ENCODE measurements at places on chromosomes 7 and 10.
A peak's percentile ranks its signal among the peaks of the same experiment; 100 is the strongest.

GRCh38 chr10:13685885-13686284 is 99.1 kb downstream of the PRPF18 start:
- no peak for DNase-seq

DNA sequence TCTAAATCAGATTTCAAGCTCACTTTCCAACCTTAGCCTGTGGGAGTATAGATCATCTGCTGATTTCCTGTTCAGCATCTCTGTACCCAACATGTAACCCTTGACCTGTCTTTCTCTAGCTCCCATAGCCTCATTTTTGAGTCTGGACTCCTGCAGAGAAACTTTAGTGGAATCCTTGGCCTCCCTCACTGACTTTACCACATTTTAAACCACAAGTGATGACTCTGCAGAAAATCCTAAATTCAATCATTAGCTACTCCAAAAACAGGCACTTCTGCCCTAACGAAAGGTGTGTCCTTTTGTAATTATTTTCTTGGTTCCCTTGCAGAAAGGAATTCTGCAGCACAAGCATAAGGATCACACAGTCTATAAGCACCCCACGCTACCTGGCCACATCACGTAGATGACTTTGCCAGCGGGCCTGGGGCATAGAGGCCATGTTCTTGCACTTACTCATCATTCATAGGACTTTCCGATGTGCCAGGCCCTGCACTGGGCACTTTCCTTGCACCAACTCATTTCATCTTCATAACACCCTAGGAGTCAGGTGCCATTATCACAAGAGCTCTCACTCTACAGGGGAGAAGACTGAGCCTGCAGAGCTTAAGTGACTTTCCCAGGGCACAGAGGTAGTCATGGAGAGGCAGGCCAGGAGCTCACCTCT is 57.2 kb upstream of the OPALIN start:
- DNase-seq: no peak

- no peak for DNase-seq
Measured at GRCh38 chr7:144403102-144403501, 391 bp downstream of the NOBOX start.

DNA sequence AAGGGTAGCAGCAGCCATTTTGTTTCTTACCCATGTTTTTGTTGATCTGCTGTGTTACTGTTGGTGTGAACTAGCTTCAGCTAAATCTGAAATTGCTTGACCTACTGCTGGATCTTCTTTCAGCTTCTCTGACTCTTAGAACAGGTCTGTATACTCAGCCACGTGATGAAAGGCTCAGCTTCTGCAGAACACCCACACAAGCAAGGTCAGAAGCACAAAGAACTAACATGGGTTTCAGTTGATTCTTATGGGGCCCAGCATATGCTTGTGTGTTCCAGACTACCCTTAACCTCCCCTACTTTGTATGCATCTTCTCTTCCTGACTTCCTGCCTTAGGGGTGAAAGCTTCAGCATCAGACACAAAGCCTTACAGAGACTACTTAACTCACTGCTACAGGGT is 186.8 kb downstream of the HGF start:
- DNase-seq: no peak

- DNase-seq: no peak
Measured at GRCh38 chr10:8990280-8990987, 935.9 kb downstream of the GATA3 start.

GRCh38 chr7:46524350-46524749 is 603.3 kb upstream of the IGFBP3 start:
- DNase-seq: no peak

DNA sequence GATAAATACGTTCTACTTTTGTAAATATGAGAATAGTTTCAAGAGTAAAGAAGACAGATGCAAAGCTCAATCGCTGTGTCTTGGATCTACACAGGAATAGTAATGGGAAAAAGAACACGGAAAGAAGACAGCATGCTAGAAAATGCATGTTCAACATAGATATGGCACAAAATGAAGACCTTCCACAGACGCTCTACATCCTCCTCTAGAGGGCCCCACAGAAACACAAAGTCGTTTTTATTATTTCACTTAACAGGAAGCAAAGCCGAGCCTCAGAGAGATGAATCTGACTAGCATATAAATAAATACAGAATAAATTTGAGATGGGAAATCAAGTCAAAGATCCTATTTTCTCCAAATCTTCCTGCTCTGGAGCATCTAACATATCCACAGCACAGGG is 292.6 kb downstream of the PARD3 start:
- DNase-seq: no peak

DNA sequence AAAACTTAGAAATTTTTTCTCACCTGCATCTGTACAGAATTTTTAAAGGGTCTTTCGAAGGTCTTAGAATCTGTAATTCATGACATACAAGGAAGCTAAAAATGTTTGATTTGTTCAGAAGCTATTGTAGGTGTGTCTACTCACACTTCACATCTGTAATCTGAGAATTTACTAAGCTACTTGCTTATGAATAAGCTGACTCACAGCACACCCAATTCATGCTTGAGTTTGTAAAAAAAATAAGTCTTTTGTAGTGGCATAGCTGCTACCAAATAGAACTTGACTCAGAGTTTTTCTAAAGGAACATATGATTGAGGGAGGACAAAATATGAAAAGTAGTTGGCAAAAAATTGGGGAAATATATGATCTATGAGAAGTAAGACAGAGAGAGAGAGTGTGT is 12.7 kb upstream of the AGR2 start:
- DNase-seq: no peak

- DNase-seq: no peak
Measured at GRCh38 chr10:104842704-104843103, 201.6 kb downstream of the SORCS3 start.

DNA sequence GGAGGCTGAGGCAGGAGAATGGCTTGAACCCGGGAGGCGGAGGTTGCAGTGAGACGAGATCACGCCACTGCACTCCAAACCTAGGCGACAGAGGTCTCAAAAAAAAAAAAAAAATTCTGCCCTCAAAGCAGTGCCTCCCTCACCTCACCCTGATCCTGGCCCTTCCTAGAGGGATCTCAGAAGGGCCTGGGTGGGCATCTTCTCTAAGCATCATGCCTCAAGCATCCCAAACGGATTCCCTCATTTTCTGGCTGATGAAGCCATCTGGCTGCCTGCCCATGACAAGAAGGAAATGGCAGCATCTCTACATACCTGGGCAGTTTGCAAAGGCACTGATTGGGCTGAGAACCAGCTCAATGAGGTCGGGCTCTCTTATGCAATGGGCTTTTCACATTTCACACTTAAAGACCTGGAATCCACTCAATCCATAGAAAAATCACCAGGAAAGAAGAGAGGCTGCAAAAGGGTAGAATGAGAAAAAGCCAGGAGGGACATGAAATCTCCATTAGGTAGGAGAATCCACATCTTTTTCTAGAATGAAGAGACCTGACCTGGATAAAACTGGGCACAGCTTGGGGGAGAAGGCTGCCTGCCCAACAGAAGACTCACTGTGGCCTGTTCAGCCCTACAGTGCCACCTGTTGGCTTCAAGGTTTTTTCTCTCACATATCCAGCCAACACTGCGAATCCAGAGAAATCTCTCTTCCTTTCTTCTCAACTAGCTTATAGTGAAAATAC is 48.1 kb downstream of the PDLIM1 start:
- peak; percentile 22 for DNase-seq

DNA sequence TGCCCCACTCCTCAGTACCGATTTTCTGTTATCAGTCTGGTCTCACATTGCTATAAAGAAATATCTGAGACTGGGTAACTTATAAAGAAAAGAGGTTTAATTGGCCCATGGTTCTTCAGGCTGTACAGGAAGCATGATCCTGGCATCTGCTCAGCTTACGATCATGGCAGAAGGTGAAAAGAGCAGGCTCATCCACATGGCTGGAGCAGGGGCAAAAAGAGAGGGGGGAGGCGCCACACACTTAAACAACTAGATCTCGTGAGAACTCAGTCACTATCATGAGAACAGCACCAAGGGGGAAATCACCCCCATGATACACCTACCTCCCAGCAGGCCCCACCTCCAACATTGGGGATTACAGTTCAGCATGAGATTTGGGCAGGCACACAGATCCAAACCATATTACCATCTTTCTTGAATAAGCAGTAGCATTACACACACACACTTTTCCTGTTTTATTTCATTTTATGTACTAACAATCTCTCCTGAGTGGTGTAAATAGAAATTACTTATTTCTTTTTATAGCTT is 53.3 kb downstream of the TRIM24 start:
- DNase-seq: no peak

- DNase-seq: no peak
Measured at GRCh38 chr10:69088471-69088769, 517 bp downstream of the SRGN start.

GRCh38 chr10:123521076-123521475 is 145.1 kb upstream of the GPR26 start:
- no peak for DNase-seq

DNA sequence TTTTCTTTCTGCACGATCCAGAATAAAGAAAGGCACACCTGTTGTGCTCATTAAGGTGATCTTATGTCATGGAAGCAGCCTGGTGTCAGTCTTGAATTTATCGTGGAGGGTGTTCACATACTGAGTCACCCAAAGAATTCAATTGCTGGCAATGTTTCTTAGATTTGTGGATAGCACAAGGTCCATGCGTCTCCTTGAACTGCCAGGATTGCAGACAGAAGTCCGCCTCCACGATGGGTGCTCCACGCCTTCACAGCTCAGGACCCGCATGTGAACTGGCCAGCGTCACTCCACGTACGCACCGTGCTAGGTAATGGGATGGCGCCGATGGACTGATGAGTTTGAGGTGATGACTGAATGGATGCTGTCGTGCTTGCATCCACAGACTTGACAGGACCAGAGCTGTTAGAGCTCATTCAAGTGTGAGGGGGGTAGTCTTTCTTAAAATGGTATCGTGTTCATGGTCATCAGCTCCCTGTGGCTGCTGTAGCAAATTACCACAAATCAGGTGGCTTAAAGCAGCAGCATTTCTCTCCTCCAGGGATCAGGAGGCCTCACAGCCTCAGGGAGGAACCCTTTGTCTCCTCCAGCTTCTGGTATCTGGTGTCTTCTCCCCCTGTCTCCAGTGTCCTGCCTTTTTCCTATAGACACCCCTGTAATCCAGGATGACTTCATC is 65.4 kb upstream of the DNAJB6 start:
- no peak for DNase-seq

GRCh38 chr10:17147884-17148489 is 18.4 kb upstream of the CUBN start:
- DNase-seq: no peak

- DNase-seq: no peak
Measured at GRCh38 chr7:111784296-111784695, 222.0 kb upstream of the IMMP2L start.

DNA sequence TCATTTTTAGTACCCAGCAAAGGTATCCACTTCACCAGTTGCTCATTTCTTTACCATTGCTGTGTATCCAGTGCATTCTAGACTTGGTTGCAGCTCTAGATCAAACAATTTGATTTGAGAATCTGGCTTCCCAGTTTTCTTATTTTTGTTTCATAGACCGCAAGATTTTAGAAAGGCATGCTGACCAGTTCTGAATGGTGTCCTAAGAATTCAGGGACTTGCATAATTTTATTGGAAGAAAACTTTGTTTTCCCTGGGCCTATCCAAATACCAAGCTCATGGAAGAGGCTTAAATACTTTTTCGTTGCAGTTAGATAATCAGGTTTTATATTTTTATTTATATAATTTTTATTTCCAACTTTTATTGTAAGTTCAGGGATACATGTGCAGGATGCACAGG is 58.3 kb downstream of the BICC1 start:
- no peak for DNase-seq

DNA sequence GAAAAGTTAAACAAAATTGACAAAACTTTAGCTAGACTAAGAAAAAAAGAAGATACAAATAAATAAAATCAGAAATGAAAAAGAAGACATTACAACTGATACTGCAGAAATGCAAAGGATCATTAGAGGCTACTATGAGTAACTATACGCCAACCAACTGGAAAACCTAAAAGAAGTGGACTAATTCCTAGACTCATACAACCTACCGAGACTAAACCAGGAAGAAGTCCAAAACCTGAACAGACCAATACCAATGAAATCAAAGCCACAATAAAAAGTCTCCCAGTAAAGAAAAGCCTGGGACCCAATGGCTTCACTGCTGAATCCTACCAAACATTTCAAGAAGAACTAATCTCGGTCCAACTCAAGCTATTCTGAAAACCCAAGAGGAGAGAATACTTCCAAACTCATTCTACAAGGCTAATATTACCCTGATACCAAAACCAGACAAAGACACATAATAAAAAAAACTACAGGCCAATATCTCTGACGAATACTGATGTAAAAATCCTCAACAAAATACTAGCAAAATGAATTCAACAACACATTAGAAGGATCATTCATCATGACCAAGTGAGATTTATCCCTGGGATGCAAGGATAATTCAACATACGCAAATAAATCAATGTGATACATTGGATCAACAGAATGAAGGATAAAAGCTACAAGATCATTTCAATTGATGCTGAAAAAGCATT is 20.3 kb downstream of the ELAPOR2 start:
- no peak for DNase-seq

GRCh38 chr10:29751240-29751639 is 116.5 kb upstream of the SVIL start:
- no peak for DNase-seq

- no peak for DNase-seq
Measured at GRCh38 chr7:71323726-71324125, 191.8 kb downstream of the GALNT17 start.

- DNase-seq: peak; percentile 14
Measured at GRCh38 chr7:28904578-28905048, 53.5 kb downstream of the TRIL start.

- DNase-seq: peak; percentile 30
Measured at GRCh38 chr10:94320285-94320914, 42.3 kb downstream of the NOC3L start.

- no peak for DNase-seq
Measured at GRCh38 chr10:51619365-51619764, 80.0 kb downstream of the CSTF2T start.

DNA sequence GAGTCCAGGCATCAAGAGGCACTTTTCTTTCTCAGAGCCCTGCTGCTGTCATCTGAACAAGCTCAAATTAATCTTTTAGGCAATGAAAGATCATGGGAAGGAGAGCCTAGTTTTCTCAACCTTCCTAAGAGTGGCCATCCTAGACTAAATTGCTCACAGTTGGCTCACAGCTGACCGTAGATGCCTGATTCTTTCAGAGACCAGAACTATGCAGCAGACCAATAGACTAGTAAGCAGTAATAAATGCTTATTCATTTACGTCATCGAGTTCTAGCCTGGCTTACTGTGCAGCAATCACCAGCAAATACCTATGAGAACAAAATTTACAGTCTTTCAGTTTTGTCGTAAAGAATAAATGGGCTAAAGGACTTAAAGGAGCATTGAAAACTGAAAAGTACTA is 602.9 kb upstream of the GHITM start:
- no peak for DNase-seq
